ENCODE measurements at places on chromosomes 13 and 19. TPM values are rescaled to one million over a fixed set of nuclear protein-coding genes. Genes with fewer than 3 reads are reported as not detected.

Gene TM9SF2
- 75.0 TPM for total RNA-seq

Gene STOML3
- total RNA-seq, result not detected

Gene SPRY2
- 19.5 TPM for total RNA-seq

Gene CACNA1A
- total RNA-seq, result 4.4 TPM

Gene IGFL3
- not detected for total RNA-seq

Gene NR2C2AP
- total RNA-seq, result 28.5 TPM

Data from GM12878 (cell line).